NCI-H82 (cell line): ENCODE measurements at places on chromosomes 6 and 20.

DNA sequence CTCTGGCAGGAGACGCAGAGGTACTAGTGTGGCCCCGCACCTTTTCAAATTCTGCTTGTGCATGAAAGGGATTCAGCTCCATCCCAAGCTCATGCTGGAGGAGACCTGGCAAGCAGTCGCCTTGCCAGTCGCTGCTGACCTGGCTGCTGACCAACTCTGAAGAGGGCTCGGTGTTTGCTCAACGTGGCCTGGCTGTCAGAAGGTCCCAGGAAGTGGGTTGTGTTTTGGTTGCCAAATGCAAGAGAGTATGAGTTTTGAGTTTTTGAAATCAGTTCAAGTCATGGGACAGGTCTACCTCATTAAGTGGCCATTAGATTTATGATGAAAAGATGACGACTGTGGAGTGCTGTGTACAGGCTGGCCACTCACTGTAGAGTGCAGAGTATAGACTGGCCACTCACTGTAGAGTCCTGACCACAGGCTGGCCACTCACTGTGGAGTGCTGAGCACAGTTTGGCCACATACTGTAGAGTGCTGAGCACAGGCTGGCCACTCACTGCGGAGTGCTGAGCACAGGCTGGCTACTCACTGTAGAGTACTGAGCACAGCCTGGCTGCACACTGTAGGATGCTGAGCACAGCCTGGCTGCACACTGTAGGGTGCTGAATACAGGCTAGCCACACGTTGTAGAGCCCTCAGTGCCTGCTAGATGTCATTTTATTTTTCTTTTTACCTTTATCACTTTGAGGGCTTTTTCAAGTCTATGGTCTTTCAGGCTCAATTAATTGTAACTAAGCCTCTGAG lies 193.9 kb downstream of the ZNF217 start:
- no peak for DNase-seq

DNA sequence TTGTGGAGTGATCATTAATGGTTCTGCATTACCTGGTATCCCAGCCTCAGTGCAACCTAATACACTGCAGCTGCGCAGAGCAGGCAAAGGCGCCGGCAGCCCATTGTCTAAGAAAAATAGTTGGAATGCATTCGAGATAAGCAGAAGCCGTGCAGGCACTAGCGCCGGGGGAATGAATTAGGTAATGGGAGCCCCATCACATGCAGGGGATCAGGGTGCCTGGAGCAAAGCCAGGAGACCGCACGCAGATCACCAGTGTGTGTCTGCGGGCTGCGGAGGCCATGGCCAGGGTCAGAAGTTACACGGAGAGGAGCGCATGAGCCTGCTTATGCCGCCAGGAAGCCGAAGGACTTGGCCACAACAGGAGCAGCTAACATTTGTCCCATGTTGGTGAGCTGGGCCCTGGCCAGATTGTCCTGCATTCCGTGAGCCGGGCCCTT lies 156.8 kb downstream of the DLL1 start:
- DNase-seq = no peak

- peak; percentile 55 for DNase-seq
Observed at GRCh38 chr6:125273965-125274364, 27.8 kb downstream of the HDDC2 start.

DNA sequence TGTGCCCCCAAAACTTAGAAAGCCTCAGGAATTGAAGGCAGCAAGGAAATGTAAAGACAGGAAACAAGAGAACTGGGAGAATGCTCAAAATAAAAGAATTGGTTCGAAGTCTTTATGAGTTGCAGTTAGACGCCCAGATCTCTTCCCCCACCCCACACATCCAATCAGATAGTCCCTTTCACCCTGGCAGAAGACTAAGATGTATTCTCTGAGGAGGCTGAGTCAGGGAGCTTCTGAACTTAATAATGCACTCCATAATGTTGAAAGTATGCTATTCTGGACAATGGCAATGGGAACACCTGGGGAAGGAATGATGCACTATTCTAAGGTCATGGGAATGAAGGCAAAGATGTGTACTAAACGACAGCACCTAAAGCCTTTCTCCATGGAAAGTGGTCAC lies 173.6 kb downstream of the MTFR2 start:
- DNase-seq = no peak

DNA sequence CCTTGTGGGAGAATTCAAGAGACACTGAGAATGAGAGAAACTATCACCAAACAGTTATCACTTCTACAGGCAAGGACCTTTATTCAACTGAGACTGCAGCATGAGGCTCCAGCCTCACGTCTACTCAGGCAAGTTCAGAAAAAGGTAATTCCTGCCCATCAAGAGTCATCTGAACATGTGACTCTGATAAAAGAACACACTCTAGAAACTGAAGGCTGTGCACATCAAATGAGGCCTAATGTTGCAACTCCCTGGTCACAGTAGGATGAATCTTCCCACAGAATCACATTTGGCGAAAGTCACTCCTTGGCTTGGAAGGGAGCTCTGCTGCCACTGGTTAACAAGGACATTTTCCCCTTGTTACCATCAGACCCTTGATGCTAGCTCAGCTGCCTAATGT lies 71.2 kb upstream of the EMILIN3 start:
- DNase-seq = no peak

DNA sequence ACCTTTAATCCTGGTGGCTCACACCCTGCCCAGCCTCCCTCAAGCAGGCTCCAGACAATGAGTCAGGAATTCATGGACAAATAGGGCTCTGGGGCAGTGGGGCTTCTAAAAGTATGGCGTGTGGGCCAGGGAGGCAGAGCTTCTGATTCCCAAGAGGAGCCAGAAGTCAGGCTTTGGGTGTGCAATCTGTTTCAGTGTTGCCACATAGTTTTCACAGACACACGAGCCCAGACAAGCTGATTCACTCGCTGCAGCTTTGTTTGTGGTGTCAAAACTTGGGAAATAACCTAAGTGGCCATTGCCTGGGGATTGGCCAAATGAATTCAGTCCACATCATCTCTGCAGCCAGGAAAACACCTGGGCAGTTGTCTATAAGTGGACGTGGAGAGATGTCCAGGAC lies 9.2 kb downstream of the PEDS1 start:
- DNase-seq = no peak

- DNase-seq = no peak
Observed at GRCh38 chr6:74182992-74183391, 487.0 kb downstream of the CD109 start.

- DNase-seq = peak; percentile 50
Observed at GRCh38 chr6:4017058-4017739, 61.7 kb downstream of the FAM217A start.

DNA sequence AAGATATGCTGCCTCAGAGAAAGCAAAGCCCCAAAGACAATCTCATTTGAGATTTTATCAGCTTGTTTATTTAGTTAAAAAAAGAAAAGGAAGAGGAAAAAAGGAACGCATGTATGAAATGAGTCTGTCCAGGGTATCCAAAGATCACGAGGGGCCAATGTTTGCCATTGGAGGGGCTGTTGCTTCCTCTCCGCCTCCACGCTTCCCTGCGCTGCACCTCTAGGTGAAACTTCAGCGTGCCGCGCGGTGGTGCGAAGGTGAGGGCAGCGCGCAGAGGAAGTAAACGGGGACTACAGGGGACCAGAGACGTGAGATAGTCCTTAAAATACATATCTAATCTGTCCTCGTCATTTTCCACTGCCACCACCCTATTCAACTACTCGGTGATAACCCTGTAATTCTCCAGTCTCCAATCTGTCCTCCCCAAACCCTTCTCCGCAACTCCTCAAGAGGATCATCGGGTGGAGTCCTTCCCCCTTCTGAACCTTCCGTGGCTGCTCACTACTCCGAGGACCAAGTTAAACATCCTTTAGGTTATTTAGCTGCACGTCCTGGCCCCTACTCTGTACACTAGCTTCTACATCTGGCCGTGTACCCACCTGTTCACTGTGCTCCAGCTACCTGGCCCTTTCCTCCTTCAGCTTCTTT lies 1.1 kb upstream of the DCBLD1 start:
- DNase-seq = peak; percentile 32

GRCh38 chr6:169251371-169251802 lies 2.3 kb downstream of the THBS2 start:
- DNase-seq = no peak

DNA sequence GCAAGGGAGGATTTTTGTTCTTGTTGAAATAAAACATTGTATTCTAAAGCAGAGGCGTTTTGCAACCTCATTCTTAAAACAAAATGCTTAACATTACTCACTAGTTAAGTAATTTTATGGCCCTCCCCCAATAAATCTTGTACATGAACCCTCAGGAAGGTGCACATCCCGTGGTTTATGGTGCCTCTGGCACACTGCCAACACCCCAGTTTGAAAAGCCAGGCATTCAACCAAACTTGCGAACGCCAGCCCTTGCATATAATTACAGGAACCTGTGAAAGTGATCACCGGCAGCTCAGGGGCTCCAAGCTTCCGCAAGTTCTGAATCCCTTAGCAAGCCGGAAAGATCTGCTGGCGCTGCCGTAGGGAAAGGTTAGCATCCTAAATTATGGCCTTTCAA lies 1109.0 kb upstream of the FLRT3 start:
- no peak for DNase-seq
